ENCODE measurements at places on chromosomes 13 and 19.

DNA sequence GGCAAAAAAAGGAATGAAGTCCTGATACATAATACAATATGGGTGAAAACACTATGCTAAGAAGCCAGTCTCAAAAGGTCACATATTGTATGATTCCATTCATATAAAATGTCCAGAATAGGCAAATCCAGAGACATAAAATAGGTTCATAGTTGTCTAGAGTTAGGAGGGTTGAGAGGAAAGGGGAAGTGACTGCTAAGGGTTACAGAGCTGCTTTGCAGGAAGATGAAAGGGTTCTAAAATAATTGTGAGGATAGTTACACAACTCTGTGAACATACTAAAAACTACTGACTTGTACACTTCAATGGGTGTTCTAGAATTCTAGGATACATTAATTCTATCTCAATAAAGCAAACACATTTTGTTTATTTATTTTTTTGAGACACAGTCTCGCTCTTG, 25.7 kb downstream of the CAB39L start:
- no peak for DNase-seq

DNA sequence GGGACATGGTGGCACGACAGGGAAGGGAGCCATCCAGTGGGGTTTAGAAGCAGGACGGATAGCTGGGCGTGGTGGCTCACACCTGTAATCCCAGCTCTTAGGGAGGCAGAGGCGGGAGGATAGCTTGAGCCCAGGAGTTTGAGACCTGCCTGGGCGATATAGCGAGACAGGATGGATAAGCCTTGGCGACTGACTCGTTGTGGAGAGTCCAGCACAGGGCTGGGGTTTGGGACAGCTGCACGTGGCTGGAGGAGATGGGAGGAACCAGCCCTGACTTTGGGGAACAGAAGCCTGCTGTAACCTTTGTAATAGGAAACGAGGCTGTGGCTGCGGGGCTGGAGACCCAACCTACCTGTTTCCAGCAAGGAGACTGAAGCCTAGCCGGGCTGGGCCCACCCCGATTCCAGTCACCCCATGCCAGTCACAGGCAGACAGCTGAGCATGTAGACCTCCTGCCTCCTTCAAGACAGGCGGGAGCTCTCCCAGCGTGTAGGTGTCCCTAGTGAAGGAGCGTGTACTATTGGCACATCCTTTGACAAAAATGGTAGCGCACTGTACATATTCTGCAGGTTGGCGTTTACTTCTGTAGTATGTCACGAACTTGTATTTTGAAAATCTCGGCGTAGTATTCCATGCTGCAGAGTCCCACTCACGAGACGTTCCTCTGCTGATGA, 8.0 kb downstream of the LENG1 start:
- DNase-seq: no peak

GRCh38 chr19:30036154-30037129, 94.4 kb downstream of the URI1 start:
- DNase-seq: no peak

DNA sequence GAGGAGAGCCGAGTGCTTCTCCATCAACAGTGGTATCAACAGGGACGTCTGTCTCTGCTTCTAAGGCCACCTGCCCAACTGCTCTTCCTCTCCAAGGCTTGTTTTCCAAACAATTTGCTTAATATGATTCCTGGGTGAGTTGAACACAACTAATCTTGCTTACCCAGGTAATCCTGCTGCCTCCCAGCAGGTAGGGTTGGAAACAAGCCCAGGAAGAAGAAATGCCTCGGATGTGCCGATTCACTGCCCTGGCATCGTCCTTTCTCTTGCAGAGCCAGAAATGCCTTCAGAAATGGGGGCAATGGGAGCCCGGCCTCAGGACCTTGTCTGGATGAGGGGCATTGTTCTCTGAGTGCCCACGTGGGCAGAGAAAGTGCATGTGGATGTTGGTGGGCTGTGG, 51.9 kb upstream of the C1QTNF9B start:
- no peak for DNase-seq

GRCh38 chr13:95547531-95548167, 4.9 kb upstream of the CLDN10 start:
- DNase-seq: no peak

GRCh38 chr13:34458756-34459715, 483.0 kb upstream of the NBEA start:
- no peak for DNase-seq

GRCh38 chr19:49851456-49852259, 699 bp downstream of the PTOV1 start:
- peak; percentile 28 for DNase-seq

- no peak for DNase-seq
These were observed 6.3 kb downstream of the SLC7A1 start for GRCh38 chr13:29589234-29589633.

DNA sequence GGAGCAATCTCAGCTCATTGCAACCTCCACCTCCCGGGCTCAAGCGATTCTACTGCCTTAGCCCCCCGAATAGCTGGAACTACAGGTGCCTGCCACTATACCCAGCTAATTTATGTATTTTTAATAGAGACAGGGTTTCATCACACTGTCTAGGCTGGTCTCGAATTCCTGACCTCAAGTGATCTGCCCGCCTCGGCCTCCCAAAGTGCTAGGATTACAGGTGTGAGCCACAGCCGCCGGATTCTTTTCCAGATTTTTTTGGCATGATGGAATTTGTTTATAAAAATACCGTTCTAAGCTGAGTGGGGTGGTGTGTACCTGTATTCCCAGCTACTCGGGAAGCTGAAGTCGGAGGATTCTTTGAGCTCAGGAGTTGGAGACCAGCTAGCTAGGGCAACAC, 6.0 kb upstream of the ATG4D start:
- no peak for DNase-seq

GRCh38 chr13:37601648-37602440, 3.3 kb upstream of the POSTN start:
- no peak for DNase-seq

DNA sequence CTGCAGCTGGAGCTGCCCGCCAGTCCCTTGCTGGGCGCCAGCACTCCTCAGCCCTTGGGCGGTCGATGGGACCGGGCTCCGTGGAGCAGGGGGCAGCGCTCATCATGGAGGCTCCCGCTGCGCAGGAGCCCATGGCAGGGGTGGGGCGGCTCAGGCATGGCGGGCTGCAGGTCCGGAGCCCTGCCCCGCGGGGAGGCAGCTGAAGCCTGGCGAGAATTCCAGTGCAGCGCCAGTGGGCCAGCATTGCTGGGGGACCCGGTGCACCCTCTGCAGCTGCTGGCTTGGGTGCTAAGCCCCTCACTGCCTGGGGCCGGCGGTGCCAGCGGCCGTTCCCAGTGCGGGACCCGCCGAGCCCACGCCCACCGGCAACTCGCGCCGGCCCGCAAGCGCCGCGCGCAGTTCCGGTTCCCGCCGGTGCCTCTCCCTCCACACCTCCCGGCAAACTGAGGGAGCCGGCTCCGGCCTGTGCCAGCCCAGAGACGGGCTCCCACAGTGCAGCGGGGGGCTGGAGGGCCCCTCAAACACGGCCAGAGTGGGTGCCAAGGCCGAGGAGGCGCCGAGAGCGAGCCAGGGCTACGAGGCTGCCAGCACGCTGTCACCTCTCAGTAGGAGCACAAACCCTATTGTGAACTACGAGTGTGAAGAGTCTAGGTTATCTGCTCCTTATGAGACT, 687.1 kb downstream of the PCDH17 start:
- no peak for DNase-seq

DNA sequence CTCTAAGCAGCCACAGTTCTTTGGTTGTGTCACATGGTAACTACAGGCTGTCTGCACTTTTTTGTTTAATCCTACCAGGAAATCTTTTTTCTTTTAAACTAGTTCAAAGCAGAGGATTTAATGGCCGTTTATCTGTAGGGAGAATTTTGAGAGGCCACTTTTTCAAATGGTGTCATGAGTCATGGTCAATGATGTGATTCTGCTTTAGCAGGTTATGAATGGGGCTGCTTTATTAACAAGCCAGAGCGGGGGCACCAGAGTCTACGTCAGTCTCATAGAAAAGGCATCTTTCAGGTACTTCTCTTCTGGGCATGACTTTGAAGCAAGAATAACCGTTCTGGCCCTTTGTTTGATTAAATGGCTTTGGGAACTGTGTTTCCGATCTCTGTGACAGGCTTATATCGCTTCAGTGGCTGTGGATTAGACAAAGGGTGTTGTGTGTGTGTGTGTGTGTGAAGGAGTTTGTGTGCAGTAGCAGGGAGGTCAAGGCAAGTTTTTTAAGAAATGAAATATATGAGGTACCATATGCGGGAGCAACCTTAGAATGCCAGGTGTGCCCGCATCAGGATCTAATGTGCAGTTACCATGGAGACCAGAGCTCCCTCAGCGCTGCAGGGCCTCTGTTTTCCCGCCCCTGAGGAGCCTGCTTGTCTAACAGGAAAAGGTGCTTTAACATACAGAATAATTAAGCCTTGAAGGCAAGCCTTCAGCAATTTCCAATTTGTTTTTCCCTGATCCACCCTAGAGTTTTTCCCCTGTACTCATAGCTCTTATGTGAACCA, 120.5 kb downstream of the KATNAL1 start:
- DNase-seq: no peak

DNA sequence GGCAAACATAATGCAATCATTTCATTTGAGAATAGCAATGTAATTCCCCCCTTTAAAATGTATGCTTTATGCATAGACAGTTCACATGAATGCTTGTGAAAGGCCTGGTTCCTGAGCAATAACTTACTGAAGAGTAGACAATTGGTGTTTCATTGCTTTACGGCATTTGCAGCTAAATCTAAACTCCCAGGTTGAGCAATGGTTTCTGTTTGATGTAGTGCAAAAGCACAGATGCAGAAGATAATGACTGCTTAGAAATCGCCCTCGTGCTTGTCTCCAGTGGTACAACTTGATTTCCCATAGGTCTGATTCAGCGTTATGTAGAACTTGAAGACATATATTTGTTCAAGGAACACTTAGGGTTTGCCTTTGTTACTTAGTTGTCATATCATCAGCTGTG, 1018.3 kb downstream of the DIAPH3 start:
- DNase-seq: no peak

- DNase-seq: no peak
These were observed 44.7 kb downstream of the EFNB2 start for GRCh38 chr13:106490569-106491321.

- DNase-seq: no peak
These were observed at the start of gene SLC25A41 for GRCh38 chr19:6433663-6434062. Gene SLC25A41, minus strand, starts transcription at chr19:6433763. Its CDS starts 70 bp downstream, at chr19:6433693.

DNA sequence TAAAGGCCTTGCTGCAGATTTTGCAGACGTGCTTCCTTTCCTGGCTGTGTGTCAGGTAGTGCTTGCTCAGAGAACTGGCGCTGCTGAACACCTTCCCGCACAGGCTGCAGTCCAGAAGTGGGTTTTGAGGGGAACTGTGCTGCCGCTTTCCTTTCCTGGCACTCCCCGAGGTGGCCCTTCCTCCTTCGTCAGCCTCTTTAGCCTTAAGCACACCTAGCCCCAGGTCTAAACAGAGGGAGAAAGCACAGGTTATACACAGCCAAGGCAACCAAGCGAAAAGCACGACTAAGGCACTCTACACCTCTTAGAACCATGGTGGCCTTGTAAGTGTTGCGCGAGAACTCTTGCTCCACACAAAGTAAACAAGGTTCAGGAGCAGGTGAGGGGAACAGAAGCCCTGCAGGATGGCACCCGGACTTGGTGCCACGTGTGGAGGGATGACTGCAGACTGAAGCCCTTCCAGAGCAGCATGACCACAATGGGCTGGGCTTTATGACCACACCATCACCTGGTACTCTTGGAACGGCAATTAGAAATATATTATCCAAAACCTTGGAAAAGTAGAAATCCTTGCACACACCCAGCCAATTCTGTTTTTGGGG, 23.6 kb downstream of the ZNF541 start:
- DNase-seq: no peak

GRCh38 chr19:15240515-15240914, 8.3 kb upstream of the EPHX3 start:
- DNase-seq: no peak

DNA sequence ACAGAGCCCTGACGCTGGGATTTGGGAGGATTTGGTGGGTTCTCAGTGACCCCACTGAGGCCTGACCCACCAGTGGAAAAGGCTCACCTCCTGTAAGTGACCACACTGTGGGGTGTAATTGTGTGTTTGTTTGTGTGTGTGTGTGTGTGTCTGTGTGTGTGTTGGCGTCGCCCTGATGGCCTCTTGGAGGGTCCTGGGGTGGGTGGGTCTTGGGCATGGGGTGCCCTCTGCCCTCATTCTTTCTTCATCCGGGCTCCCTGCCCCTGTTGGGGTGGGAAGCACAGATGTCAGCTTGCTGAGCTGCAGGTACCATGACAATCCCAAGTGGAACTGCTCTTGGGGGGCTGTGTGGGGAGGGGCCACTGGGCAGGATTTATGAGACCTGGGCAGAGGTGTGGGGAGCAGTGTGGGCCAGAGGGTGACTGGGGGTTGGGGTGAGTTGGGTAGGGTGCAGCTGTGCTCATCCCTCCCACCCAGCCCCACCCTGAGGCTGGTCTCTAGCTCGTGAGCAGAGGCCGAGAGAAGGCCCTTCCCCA, 22.8 kb downstream of the WTIP start:
- DNase-seq: no peak

DNA sequence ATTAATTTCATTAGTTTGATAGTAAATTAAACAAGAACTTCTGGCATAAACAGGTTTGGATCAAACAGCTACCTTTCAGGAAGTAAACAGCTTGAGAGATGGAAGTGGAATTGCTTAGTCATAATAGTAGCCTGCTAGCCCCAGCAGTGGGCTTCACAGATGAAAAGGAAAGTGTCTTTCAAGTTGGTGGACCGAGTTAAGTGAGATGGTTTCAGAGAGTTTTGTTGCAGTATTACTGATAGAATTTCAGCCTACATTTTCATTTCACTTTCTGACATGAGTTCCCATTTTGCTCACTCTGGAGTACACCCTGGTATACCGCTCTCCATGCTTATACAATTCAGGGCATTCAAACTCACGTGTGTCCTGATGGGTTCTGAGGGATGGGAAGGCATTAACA, 2.0 kb upstream of the PTOV1 start:
- no peak for DNase-seq

DNA sequence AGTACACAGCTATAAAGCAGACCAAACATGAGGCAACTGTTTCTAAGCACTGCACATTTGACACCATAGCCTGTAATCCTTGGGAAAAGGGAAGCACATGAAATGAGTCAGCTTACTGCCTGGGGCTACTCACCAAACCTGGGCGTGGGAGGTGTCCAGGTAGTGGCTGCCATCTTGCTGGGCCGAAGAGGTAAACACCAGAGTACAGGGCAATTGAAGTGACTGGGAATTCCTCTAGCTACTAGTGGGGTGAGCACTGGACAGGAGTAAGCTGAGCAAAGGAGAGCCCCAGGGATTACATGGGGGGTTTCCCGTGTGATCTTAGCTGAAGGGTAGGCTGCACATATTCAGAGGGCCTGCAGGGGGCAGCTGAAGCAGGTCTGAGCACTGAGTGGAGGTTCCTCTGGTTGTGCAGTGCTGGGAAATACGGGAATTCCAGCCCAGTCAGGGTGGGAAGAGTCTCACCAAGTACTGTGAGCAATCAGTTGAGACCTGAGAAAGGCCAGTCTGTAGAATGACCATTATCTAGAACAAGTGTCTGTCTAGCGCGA, 140.5 kb downstream of the SLC7A1 start:
- no peak for DNase-seq

Measured in activated gamma-delta T cell (primary cell).